C1 segment of cervical spinal cord (tissue), 14 donors: ENCODE measurements at places on chromosomes 11 and 22.
A peak's percentile ranks its signal among the peaks of the same experiment; 100 is the strongest.

- no peak for DNase-seq
Measured at GRCh38 chr11:76291576-76292526, 85.5 kb upstream of the WNT11 start.

DNA sequence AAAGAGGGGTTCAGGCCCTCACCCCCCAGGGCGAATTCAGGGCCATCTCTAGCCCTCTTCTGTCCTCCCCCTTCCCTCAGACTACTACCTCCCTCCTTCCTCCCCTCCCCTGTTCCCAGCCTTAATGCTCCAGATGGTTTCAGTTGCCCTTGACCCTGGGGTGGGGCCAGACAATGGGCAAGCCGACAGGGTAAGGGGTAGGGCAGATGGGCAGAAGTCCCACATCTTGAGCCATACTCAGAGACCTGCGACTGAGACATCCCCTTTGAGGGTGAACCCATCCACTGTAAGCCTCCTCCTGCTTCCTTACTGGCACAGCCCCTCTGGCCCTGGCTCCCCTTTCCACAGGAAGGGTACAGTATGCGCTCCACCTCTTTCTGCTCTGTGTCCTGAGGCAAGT, 1.9 kb downstream of the RHBDD3 start:
- no peak for DNase-seq

DNA sequence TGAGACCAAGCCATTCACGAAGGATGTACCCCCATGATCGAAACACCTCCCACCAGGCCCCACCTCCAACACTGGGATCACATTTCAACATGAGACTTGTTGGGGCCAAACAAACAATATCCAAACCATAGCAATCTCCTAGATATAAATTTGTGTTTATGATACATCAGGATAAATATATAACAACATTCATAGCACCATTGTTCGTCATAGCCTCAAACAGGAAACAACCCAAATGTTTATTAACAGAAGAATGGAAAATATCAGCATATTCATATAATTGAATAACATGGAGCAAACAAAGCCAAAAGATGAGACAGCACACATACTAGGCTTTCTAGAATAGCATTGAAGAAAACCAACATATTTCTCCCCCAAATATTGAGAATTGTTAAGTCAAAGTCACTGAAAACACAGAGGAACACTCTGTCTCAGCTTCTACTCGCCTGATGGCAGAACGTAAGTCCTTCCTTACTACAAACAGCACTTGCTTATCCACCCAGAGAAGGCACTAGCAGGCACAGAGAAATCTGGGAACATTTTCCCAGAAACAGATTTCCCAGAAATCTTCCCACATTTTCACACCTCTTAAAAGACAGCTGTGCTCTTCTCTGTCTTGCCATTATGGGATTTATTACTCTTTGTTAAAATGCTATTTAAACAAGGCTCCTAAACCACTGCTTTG, 8.1 kb upstream of the GDPD4 start:
- no peak for DNase-seq

DNA sequence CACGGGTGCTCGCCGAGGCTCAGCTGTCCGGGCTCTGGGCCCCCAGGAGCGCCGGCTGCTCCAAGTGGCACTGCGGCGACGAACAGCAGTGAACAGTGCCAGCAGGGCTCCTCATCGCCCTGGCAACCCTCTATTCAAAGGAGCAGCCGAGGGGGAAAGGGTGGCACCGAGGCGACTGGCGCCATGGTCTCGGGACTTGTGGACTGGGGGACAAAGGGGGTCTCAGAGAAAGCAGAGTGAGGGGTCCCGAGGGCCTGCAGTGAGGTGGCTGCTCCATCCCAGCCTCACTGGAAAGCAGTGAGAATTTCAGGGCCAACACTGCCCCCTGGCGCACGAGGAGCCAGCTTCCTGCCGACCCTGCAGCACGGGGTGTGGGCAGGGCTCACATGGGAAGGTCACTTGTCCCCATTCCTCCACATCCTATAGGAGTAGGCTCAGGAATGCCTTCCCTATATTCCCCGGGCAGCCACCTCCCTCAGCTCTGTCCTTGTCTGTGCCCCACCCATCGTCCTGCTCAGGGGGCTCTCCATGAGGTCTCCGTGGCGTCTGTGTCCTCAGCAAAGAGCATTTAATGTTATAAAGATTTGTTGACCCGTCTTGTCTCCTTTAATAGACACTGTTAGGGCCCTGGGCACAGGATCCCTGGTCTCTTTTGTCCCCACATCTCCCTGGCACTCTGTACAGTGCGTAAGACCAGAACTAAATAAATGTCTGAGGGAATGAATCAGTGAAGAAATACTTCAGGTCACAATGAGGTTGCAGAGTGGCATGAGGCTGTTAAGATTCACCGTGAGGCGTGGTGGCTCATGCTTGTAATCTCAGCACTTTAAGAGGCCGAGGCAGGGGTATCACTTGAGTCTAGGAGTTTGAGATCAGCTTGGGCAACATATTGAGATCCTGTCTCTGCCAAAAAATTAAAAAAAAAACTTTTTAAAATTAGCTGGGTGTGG, 26.4 kb downstream of the LRFN4 start:
- DNase-seq, result peak; percentile 73

DNA sequence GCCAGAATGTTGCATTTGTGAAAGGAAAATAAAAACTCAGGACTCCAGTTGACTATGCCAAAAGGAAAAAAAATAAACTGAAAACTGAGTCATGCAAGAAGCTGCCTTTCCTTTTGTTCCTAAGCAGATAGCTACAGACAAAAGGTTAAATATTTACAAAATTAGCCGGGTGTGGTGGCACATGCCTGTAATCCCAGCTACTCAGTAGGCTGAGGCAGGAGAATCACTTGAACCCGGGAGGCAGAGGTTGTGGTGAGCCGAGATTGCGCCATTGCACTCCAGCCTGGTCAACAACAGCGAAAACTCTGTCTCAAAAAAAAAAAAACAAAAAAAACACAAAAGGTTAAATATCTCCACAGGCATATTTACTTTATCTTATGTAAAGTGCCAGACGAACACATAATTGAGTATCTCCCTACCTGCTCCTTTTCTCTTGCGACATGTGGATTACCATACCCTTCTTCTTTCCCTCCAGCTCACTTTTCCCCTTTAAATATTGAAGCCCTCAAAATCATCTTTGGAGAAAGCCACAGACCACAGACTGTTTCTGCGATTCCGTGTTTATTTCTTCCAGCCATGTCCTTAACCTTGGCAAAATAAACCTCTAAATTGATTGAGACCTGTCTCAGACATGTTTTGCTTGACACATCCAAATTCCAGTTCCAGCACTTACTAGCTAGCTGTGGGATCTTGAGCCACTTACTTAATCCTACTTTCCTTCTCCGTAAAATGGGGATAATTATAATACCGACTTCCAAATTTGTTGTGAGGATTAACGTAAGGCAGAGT, 2.3 kb upstream of the SMPD1 start:
- no peak for DNase-seq

DNA sequence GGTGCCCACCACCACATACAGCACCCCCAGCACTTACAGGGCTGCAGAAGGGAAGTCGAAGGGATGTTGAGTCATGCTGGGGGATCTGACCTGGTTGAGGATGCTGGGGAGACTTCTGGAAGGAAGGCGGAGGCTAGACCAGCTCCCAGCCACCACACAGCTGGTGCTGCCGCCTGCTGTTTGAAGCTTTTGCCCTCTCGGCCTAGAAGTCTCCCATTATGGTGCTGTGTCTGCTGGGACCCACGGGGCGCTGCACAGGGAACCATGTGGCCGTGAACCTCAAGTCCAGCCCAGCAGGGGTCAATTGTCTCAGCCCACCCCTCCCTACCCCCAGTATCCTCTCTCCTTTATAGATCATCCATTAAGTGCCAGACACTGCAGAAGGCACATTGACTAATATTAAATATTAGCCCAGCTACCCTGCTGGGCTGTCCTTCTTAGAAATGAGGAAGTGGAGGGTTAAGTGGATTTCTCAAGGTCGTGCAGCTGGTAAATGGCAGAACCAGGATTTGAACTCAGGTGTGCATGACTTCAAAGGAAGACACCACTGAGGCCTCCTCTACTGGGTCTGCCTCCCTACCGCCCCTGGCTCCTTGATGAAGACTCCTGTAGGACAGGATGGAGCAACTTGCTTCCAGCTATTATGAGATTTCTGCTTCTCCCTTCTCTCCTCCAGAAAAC, 49.7 kb downstream of the CYTH4 start:
- no peak for DNase-seq
